ENCODE measurements at places on chromosomes 4 and X.

- no peak for DNase-seq
Measured at GRCh38 chrX:111447298-111447697, 35.3 kb upstream of the DCX start.

DNA sequence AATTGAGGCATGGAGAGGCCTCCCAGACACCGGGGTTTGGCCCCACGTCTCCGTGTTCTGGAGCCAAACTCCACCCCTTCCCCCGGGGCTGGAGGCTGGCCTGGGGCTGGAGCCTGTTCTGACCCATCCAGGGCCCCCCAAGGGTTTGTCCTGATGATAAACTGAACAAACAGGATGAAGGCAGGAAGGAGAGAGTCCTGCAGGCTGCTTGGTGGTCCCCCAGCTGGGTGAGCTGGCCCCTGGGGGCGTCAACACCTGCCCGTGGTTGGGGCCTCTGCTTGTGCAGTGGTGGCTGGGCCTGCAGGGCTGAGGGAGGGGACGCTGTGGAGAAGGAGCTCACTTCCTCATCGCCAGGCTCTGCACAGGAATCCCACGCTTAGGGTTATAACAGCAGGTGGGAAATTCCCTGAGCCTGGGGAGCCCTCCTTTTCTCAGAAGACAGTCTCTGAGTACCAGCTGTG is 2.3 kb downstream of the SH3TC1 start:
- no peak for DNase-seq

DNA sequence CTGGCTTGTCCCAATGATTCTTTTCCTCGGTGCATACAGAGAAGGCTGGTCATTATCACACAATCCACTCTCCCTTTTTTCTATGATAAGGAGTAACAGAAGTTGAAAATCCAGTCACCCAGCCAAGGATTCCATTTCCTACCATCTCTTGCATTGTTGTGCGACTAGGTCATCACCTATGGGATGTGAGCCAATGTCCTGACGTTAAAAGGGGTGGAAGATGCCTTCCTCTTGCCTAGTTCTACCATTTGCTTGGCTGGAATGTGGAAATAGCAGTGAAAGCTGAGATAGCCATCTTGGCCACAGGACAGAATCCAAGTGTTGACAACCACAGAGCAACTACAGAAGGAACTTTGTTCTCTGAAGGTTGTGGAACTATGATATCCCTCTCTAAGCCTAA is 132.2 kb upstream of the KIT start:
- no peak for DNase-seq

DNA sequence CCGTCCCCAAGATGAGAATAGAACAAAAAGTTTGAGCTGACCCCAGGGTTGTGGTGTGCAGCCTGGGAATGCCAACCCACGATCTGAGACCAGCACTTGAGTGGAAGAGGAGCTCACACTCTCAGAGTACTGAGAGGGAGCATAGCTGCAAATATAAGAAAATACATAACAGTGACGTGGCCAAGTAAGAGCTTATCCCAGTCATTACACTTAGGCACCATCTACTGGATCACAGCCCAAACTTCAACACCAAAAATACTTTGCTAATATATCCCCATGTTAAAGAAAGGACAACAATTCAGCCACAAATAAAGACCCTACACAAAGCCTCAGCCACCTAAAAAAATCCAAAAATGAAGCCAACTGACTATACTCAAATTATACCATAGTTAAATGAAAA is 33.3 kb upstream of the CXCL6 start:
- DNase-seq, result no peak

DNA sequence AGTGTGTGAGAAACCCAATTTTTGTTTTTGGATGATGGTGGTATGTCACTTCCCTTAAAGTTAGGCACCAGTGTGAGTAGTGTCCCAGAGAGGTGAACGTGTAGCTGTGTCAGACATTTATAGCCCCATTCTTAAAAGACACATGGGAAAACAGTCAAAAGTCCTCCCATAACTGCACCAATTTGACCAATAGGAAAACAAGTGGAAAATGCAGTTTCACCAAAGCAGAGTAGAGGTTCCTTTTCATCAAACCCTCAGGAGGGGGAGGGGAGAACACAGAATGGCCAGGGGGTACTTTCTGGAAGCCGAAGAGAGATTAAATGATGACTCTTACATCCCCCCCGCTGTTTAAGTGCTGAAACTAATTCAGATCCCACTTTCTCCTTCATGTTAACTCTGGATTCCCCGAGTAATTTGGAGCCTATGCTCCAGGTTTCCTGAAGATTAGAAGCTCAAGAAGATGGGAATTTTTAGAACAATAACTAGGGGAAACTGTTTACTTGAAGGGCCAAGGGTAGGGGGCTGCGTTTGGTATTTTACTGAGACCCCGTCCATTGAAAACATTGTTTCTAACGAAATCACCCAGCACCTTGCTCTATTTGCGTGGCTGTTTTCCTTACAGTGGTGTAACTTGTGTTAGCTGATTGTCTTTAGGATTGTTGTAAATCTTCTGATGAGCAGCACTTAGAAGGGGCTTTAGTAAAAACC is 2.1 kb upstream of the LEF1 start:
- DNase-seq, result no peak

GRCh38 chr4:77052352-77052751 is 23.4 kb downstream of the CCNI start:
- peak; percentile 34 for DNase-seq

DNA sequence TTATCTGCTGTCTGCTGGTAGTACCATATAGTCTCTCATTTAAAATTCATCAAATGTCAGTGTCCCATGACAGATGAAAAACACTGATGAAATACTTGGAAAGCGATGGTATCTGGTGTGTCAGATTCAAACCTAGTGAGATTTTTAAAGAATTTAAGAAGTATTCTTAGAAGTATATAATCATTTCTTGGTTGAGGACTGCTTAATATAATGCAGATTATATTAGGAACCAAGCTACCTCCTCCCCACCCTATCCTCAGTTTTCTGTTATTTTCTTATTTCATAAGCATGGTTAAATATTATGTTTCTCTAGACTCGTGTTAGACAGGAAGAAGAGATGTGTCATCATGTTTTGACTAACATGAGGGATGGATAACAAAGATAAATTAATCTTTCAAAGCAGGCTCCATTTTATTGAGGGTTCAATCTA is 118.5 kb downstream of the GLUD2 start:
- DNase-seq, result no peak

DNA sequence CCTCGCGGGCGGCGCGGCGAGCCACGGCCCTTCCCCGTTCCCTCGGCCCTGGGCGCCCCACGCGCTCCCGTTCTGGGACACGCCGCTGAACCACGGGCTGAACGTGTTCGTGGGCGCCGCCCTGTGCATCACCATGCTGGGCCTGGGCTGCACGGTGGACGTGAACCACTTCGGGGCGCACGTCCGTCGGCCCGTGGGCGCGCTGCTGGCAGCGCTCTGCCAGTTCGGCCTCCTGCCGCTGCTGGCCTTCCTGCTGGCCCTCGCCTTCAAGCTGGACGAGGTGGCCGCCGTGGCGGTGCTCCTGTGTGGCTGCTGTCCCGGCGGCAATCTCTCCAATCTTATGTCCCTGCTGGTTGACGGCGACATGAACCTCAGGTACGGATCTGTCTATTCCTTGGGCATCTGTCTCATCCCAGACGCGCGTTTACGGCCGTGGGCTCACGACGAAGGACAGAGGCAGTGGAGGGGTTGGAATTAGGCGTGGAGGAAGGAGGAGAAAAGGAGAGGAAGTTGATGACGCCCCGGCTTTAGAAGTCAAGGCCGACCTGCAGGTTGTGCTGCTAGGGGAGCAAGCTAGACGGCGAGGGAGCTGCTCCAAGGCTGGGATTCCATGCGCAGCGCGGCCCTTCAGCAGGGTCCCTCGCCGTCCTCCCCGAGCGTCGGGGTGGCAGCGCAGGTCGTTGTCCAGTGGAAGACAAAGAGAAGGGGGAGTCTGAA is 792 bp downstream of the SLC10A4 start:
- DNase-seq, result no peak

GRCh38 chr4:74353858-74354257 is 11.1 kb upstream of the EREG start:
- DNase-seq, result no peak

GRCh38 chrX:3589474-3589873 is 124.0 kb downstream of the PRKX start:
- no peak for DNase-seq

GRCh38 chr4:147901388-147901787 is 169.5 kb downstream of the ARHGAP10 start:
- no peak for DNase-seq

- no peak for DNase-seq
Measured at GRCh38 chr4:110354460-110354859, 121.5 kb upstream of the ENPEP start.

DNA sequence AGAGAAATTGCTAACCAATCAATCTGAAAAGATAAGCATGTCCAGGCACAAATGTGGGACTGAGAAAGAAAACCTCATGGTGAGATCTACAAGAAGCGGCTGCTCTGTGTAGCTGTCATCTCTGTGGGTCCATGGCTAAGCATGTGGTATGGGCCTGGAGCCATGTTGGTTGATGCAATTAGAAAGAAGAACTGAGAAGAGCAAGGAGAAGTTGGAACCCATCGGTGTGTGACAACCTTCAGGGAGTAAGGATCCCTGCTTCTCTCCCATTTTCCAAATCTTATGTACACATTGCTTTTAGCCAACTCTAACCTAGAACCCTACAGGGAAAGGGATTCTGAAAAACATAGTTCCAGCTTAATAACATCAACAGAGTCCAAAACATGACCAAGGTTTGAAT is 890.2 kb downstream of the FSTL5 start:
- DNase-seq, result no peak

DNA sequence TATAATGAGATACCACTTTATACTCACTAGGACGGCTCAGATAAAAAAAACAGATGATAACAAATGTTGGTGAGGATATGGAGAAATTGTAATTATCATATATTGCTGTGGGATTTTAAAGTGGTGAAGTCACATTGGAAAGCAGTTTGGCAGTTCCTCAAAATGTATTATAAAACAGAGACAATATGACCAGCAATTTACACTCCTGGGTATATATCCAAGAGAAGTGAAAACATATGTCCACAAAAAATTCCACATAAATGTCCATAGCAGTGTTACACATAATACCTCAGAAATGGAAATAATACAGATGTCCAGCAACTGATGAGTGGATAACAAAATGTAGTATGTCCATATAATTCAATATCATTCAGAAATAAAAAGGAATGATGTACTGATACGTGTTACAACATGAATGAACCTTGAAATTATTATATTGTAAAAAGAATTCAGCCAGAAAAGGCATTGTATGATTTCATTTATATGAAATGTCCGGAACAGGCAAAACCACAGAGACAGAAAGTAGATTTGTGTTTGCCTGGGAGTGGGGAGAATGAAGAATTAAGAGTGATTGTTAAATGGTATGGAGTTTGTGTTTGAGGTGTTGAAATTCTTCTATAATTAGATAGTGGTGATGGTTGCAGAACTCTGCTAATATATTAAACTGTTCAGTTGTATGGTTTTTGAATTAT is 220.9 kb downstream of the SLC7A11 start:
- no peak for DNase-seq

GRCh38 chrX:103839404-103839803 is 7.3 kb upstream of the RAB9B start:
- DNase-seq, result no peak

GRCh38 chrX:109622270-109622669 is 2.7 kb downstream of the KCNE5 start:
- no peak for DNase-seq

DNA sequence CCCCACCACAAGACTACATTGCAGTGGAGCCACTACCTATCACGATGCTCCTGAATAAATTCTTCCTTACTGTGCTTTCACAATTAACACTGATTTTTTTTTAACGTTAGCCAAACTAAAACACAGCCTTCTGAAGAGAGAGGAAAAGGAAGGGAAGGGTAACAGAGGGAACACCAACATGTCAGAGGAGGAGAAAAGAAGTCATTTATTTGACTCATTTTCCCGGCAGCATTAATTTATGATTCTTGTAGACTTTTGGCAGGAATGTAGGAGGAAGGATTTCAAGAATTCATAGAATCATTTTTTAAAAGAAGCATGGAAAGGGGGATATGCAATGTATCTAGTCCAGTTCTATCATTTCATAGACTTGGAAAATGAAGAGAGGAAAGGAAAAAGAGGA is 74.3 kb upstream of the IQCM start:
- DNase-seq, result no peak

DNA sequence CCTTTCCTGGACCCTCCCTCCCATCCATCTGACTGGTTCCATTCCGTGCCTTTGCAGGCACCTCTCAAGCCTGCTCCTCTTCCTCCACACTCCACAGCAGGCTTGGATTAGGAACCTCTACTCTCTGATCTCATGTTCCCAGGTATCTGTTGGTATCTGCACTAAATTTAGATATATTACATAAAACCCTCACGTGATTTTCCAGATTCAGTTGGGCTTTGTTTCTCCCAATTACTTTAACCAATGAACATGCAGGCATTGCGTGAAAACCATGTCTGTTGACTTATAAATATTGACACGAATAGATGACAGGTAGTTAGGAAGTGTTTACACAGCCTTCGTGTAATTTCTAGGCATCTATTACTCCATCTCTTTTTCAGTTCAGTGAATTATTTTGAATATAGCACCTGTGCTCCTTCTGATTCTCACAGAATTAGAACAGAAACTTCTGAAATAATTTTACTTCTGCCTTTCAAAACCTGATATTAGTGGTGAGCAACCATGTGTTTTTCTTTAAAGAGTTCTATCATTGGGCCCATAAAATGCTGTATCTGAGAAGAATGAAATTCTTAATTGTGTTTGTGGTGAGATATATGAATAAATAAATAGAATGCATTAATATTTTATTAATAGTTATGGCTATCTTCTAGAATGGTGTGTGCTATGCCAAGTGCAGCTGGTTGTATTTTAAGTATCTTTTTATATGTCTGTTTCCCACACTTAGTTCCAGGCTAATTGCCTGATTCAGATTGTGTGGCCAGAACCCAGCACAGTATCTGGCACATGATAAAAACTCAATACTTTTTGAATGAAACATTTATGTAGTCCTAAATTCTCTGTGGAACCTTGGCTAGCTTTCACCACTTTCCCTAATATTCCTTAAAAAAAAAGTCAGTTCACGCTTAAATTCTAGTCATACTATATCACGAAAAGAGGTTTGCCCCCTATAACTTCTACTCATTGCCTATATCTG is 304.8 kb downstream of the QDPR start:
- DNase-seq, result no peak

DNA sequence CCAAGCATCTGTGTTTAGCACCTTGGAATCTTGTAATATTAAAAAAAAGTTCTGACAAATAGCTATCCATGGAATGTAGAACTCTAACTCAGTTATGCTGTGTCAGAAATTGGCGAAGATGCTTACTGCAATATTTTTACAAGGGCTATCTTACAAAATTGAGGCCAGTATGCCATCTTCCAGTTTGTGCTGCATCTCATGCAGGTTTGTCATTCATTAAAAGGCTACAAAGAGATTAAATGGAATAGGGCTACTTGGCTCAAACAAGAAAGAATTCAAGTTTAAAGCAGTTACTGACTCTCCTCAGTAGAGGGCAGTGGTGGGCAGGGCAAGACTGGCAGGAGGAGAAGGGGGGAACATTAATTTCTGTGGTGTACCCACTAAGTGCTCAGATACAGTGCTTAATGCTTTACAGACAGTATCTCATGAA is 66.5 kb downstream of the SHROOM4 start:
- DNase-seq, result no peak

Measured in activated CD4-positive, CD25-positive, alpha-beta regulatory T cell (primary cell).